Stimulated activated CD4-positive, alpha-beta T cell treated with anti-CD3 and anti-CD28 coated beads, Interleukin-12 subunit alpha, Interleukin-12 subunit beta, amount 100 ng/mL, for 24 hours (primary cell): ENCODE measurements at places on chromosomes 12 and 14.

GRCh38 chr14:58484176-58484575 lies 56.7 kb downstream of the KIAA0586 start:
- DNase-seq, result no peak

DNA sequence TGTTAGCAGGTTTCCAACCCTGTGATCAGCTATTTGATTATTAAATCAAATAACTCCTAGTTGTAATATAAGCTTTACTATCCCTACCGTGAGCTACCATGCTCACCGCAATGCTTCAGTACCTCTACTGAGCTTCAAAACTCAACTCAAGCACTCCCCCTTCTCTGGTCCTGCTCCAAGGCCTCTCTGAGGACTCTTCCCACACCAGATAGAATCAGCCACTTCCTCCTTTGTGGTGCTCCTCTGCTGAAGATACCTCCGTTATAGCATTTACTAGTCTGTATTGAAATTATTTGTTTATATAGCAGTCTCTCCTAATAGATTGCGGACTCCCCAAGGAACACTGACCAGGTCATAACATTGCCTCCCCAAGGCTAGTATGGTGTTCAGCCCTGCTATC lies 17.5 kb downstream of the AREL1 start:
- DNase-seq, result no peak

- DNase-seq, result no peak
These were observed 8.4 kb downstream of the B4GALNT1 start for GRCh38 chr12:57624441-57625220.

GRCh38 chr12:103635419-103635818 lies 48.3 kb downstream of the STAB2 start:
- no peak for DNase-seq

GRCh38 chr14:20612403-20612802 lies 21.2 kb upstream of the RNASE12 start:
- no peak for DNase-seq

DNA sequence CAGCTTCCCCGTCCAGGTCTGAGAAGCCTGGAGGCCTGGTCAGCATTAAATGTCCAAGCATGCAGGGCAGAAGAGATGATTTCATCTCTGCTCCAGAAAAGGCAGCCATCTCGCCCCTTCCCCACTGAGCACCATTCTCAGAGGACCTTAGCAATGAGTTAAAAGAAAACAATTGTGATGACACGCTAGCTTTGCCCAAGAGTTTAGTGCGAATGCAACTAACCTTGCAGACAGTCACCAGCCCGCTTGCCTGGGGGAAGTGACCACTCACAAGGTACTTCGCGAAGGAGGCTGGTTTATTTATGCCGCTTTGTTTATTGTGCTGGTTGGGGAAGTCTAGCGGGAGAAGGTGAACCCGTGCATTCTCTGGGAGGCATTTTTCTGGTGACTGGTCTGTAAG lies 170.7 kb downstream of the RBM19 start:
- DNase-seq, result no peak

- DNase-seq, result no peak
These were observed 22.7 kb upstream of the PPP2R5C start for GRCh38 chr14:101738703-101739320.

DNA sequence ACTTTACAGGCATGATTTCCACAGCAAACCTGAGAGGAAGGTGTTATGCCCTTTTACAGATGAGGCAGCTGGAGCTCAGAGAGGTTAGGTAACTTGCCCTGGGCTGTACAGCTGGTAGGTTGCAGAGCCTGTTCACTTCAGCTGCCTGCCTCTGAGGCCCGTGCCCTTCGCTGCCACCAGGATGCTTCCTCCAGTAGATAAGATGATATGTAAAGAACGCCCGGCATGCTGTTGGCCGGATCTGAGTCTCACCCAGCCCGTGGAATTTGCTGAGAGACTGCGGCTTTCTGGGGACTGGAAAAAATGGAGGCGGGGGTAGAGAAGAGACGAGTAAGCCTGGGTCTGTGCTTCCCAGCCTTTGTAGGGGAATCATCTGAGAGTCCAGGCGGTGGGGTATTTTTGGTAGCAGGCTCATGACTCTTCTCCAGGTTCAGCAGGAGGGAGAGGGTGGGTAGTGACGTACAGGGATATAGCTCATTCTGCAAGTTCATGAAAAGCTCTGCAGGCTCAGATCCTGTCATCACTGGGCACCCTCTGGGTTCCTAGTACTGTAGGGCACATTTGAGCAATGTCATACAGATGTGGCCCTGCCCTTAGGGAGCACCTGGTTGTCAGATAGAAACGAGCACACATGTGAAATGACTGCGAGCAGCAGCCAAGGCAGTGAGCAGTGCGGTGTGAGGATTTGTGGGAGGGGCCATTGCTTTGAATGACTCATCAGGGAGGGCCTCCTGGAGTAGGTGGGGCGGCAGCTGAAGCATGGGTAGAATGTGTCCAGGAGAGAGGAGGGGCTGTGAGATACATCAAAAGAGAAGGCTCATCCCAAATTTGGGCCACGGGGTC lies 159.4 kb downstream of the TSPAN9 start:
- no peak for DNase-seq

GRCh38 chr14:64581363-64581762 lies 31.6 kb downstream of the PPP1R36 start:
- DNase-seq, result no peak

GRCh38 chr12:28424965-28425364 lies 234.7 kb downstream of the CCDC91 start:
- DNase-seq, result no peak

DNA sequence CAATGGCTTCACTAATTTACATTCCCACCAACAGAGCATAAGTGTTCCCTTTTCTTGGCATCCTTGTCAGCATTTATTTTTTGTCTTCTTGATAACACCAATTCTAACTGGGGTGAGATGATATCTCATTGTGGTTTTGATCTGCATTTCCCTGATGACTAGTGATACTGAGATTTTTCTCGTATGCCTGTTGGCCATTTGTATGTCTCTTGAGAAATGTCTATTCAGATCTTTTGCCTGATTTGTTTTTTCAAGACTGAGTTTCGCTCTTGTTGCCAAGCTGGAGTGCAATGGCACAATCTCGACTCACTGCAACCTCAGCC lies 4.7 kb upstream of the PLD4 start:
- DNase-seq, result no peak

- no peak for DNase-seq
These were observed 21.4 kb downstream of the FAIM2 start for GRCh38 chr12:49882248-49882850.

- DNase-seq, result no peak
These were observed 40.0 kb upstream of the ATF1 start for GRCh38 chr12:50723865-50724264.

DNA sequence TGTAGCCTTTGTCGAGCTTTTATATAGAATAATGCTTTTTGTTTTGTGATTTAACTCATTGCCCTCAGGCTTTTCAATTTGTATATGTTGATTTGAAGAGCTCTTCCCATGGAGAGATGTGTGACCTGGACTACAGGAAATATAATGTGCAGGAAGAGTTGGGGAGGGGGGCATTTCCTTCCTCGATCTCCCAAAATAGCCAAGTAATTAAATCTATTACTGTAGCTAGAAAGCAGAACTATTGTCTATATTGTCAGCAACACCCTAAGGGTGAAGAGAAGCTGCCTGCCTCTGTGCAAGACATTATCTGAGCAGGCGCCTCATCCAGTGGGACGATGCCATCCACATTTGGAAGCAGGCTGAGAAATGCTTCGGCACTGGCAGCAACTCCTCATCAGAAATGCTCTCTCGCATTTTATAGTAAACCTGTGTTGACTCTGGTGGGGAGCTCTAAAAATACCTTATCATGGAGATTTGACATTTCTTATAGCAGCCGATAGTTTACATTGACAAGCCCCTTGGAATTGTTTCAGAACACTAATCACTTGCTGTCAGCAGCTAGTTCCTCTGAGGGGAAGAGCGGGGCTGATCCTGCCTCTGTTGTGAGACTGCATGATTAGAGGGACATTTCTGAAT lies 392.5 kb upstream of the RGS6 start:
- no peak for DNase-seq

GRCh38 chr12:5176036-5176435 lies 132.4 kb downstream of the KCNA5 start:
- no peak for DNase-seq

- peak; percentile 76 for DNase-seq
These were observed at the start of gene ZNF410 for GRCh38 chr14:73886449-73887317. Gene ZNF410 (plus strand): TSS chr14:73886859. CDS start chr14:73892176, 5,317 bp downstream.

GRCh38 chr12:5944688-5945070 lies 380 bp downstream of the ANO2 start:
- DNase-seq, result no peak

DNA sequence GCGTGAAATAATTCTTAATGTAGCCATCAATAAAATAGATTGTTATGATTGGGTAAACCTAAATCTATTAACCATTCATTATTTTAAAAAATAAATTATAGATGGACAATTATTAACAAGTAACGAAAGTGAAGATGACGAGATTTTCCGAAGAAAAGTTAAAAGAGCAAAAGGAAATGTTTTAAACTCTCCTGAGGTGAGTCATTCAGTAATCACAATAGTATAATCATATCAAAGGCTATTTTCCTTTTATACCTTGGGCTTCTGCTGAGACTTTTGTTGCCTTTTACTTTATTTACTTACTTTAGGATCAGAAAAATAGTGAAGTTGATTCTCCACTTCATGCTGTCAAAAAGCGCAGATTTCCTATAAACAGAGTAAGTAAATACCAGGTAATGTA lies 45.6 kb downstream of the FANCM start:
- DNase-seq, result no peak

DNA sequence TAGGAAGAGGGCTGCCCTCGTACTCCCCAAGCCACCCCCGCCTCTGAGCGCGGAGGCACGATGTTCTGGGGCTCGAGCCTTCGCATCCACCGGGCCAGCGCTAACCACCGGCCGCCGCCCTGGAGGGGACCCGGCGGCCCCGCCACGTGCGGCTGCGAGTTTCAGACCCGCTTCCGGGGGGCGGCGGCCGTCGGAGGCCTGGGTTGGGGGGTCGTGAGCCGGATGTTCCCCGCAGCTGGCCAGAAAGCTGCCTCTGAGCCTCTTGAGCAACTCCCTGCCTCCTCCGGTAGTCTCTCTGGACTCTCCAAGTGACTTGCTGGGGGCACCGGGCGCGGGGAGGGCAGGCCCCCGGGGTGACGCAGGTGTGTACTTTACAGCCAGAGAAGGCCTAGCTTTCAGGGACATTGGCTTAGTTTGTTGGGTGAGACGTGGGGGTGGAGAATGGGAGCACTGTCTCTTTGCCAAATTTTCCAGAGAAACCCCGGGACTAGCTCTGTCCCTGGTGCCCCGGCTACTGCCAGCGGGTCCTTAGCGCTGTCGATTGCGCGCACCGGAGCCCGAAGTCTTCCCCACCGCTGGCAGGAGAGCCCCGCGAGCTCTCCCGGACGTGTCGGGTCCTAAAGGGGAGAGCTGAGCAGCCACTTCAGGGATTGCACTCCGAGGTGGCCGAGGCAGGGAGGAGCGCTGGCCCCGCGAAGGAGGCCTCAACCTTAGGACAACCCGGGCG lies 15.6 kb downstream of the OTX2 start:
- no peak for DNase-seq

- no peak for DNase-seq
These were observed 15.4 kb downstream of the SLC6A13 start for GRCh38 chr12:247271-247670.

DNA sequence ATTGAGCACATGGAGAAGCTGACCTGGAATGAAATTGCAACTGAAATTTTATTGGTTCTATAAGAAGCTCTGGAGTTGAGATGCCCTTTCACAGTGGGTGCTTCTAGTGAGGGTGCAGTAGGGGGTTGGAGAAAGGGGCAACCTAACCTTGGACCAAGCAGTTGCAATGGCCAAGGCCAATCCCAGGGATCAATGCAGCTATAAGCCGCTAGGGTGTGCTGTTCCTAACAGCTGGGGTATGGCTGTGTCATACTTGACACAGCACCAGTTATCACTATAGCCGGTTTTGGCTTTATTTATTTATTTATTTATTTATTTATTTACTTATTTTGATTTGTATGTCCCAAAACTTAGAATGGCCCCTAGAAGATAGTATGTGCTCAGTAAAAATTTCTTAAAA lies 505.9 kb downstream of the FLRT2 start:
- DNase-seq, result no peak
